Thymus (tissue), 14 donors: ENCODE measurements at places on chromosomes 7 and 10. TPM values are rescaled to one million over a fixed set of nuclear protein-coding genes. Genes with fewer than 3 reads are reported as not detected.

Gene FAM131B
- polyA plus RNA-seq = 0.68 TPM

Gene AOAH
- 47.1 TPM for polyA plus RNA-seq

Gene MLXIPL
- polyA plus RNA-seq = 25.3 TPM

Gene DPP6
- polyA plus RNA-seq = 0.75 TPM

Gene SLIT1
- 1.0 TPM for polyA plus RNA-seq

Gene LUC7L2
- polyA plus RNA-seq = 108 TPM
